Fibroblast of lung (primary cell): ENCODE measurements at places on chromosomes 13 and 19. TPM values are rescaled to one million over a fixed set of nuclear protein-coding genes. Genes with fewer than 3 reads are reported as not detected.

The SGCG gene
- 1.5 and 8.5 TPM in 2 replicates for total RNA-seq

The C1QTNF9 gene
- under 0.01 TPM in 1 of 2 replicates, not detected in the other for total RNA-seq

The B3GNT8 gene
- 1.3 and 3.5 TPM in 2 replicates for total RNA-seq

The COL4A1 gene
- 34.0 and 57.5 TPM in 2 replicates for total RNA-seq

DNA sequence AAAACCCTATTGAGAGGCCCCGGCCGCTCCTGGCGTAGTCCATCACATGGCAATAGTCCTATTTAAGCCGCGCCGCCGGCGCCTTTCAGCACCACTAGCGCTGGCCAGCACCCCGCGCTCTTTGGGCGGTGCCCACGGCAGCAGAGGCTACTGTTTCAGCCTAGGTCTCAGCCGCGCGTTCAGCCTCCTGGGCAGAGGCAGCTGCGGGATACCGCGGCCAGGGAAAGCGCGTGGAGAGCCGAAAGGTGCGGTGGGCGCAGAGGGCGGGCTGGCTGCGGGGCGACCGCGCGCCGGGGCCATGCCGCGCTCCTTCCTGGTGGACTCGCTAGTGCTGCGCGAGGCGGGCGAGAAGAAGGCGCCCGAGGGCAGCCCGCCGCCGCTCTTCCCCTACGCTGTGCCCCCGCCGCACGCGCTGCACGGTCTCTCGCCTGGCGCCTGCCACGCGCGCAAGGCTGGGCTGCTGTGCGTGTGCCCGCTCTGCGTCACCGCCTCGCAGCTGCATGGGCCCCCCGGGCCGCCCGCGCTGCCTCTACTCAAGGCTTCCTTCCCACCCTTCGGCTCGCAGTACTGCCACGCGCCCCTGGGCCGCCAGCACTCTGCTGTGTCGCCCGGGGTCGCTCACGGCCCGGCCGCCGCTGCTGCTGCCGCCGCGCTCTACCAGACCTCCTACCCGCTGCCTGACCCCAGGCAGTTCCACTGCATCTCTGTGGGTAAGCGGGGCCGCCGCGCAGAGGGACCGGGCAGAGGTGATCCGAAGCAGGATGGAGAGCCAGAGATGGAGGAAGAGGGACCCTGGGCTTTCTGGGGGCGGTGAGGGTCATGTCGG is at the start of gene GSX1:
Gene GSX1, plus strand, starts transcription at position 91 of the 826 bp plus-strand sequence. Its CDS starts 208 bp downstream, at position 299.
- DNase-seq, result peak; percentile 69

GRCh38 chr13:50167224-50167947 is 152.1 kb downstream of the KCNRG start:
- no peak for DNase-seq

- no peak for DNase-seq
These were observed 45.5 kb downstream of the HSPH1 start for GRCh38 chr13:31116224-31116623.

- DNase-seq, result no peak
These were observed 657.3 kb downstream of the EFNB2 start for GRCh38 chr13:105878119-105878700.

DNA sequence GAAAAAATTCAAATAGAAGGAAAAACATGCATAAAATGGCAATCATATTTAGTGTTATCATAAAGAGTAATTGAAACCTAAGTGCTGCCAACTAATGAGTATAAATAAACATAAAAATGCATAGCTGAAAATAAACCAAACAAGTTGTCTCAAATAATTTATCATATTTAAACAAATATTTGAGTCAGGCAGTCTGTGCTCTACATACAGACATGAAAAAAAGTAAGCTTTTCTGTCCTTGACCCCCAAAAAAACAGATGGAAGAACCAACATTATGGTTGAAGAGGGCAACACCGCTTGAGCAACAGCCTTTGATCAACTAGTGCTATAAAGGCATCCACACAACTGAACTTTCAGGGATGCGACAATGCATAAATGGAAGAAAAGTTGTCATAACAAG is 735.1 kb upstream of the MIR17HG start:
- DNase-seq, result no peak

DNA sequence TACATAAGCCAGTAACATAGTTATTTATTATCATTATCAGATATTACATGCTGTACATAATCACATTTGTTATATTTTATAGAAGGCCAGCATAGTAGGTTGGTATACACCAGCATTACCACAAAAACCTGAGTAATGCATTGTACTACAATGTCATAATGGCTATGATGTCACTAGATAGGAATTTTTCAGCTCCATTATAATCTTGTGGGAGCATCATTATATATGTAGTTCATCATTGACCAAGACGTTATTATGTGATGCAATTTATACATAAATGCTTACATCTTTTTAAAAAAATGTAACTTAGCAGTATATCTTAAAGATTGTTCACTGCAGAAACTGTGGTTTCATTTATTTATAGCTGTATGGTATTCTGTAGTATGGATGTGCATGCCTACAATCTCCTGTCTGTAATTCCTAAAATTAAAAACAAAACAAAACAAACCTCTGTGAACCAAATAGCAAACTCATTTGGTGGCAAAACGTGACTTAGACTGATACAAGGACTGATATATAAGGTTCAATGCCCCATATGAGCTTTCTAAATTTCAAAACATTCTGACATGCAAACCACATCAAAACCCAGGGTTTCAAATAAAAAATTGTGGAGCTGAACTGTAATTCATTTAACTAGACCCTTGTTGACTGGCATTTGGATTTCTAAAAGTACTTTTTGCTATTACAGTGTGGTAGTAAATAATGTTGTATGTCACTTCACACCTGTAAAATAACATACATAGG is 250.9 kb downstream of the DLEU7 start:
- DNase-seq, result peak; percentile 79

DNA sequence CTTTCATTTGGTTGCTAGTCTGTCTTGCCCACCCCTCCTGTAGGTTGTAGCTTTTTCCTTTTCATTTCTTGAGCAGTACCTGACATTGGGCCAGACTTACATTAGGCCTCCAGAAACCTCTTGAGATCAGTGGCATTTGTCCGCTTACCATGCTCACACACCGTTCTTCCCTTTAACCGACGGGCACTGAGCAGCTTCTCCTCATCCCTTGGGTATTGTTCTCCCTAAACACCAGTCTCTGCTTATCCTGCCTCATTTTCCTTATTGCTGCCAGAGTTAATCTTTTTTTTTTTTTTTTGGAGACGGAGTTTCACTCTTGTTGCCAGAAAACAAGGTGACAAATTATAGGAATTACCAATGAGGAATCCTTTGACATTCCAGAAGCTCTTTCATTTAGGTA is 27.2 kb upstream of the KCTD4 start:
- no peak for DNase-seq

DNA sequence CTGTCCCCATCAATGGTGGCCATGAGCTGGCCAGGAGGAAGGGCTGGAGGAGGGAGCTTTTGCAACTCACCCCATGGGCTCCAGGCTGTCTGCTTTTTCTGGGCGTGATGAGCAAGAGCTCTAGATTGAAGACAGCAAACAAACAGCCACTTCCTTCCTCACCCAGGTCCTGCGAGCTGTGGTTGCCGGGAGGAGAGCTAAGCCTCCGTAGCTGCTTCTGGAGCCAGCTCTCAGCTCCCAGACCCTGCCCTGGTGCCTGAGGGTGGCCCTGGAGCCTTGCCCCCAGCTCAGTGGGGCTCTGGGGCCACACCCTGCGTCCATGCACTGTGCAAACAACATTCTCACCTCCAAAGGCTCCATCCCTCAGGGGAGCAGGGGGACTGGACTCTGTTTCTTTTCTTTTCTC is 6.2 kb downstream of the MYO1F start:
- peak; percentile 54 for DNase-seq

GRCh38 chr13:50123862-50124535 is 108.8 kb downstream of the KCNRG start:
- peak; percentile 89 for DNase-seq

DNA sequence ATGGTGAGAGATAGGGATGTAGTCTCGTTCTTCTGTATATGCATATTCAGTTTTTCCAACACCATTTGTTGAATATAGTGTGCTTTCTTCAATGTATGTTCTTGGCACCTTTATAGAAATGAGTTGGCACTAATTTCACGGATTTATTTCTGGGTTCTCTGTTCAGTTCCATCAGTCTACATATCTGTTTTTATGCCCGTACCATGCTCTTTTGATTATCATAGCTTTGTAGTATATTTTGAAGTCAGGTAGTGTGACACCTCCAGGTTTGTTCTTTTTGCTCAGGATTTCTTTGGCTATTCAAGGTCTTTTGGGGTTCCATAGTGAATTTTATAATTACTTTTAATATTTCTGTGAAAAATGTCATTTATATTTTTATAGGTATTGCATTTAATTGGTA is 14.5 kb upstream of the ZNF793 start:
- no peak for DNase-seq

- DNase-seq, result no peak
These were observed 38.1 kb downstream of the DOCK9 start for GRCh38 chr13:98939660-98940191.

- no peak for DNase-seq
These were observed 472.8 kb downstream of the LIG4 start for GRCh38 chr13:107742544-107742943.
